ENCODE measurements at places on chromosomes 4 and X.

- no peak for DNase-seq
These were observed 270.1 kb upstream of the ARSJ start for GRCh38 chr4:114249561-114249960.

GRCh38 chrX:109709129-109709631, 23.9 kb downstream of the ACSL4 start:
- DNase-seq = peak; percentile 34

DNA sequence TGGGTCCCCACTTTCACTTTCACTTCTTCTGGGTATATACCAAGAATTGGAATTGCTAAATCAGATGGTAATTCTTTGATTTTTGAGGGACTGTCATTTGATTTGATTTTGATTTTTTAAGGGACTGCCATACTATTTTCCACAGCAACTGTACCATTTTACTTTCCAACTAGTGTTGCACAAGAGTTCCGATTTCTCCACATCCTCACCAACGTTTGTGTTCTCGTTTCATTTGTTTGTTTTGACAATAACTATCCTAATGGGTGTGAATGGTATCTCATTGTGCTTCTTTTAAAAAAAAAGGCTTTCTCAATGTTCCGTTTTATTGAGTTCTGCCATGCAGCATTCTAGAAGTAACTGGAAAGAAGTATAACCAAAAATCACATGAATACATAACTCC, 62.6 kb downstream of the C4orf46 start:
- DNase-seq = no peak

DNA sequence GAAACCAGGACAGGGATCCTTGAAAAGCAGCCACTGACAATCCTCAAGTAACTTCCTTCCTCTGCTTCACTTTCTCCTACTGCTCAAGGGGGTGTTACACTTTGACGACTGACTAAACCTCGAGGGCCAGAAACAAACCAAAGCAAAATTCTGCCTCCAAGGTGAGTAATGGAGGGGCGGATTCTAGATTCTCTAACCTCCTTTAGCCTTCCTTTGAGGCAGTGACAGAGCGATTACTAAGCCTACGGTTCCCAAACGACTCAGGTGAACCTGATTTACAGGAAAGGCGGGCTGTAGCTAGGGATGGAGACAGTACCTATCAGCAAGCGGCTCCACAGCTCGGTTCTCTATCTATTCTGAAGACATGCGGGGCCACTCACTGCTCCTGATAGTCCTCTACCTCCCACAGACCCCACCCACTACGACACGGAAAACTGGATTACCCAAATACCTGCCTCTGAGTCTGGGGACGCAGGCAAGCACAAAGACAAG, 487 bp downstream of the TBCK start:
- peak; percentile 36 for DNase-seq

GRCh38 chr4:101155368-101155767, 192.0 kb downstream of the PPP3CA start:
- DNase-seq = peak; percentile 83

DNA sequence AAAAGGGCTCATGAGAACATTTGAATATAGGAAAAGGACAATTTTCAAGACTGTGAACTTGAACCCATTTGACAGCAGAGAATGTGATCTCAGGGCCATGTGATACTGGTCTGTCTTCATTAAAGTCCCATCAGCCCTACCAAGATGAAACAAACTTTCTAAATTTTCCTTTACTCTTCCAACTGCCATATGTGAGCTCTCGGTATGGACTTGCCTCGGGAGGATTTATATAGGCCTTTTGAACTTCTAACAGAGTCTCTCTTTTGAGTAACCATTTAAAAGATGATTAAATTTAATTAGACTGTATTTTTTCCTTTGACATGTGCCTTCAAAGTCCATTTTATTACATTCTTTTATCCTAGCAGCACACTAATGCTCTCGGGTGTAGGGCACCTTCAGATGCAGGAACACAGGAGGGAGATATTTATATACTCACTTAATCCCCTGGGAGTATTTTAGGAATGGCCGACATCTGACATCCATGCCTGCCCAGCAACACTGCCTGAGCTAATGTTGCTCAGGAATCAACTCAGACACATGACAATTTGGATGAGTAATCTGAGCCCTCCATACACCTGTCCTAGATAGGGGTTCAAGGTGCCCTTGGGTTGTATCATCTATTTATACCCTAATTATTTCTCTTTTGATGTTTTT, 155.0 kb downstream of the SLC7A11 start:
- DNase-seq = no peak

DNA sequence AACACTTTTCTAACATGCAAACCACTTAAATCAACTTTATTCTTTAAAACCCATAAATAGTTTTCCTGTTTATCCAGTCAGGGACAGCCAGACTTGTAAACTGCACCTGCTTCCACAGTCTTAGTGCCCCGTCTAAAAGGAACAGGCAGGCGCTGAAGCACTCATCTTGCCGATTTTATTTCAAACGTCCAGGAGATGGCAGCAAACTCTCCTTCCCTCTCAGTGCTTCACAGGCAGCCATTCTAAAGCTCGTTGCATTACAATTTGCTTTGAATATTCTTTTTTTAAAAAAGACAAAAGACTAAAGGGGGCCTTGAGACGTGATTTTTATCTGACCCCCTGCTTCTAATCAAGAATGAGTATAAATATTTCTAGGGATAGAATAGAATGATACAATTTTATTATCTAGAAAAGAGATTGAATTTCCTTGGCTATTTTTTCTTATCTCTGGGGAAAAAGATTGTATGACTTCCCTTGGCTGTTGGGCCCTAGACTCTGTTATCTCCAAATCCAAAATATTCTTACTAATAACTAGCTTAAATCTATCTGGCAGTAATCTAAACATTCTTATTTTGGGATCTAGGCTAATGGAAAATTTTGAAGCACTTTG, 93.6 kb upstream of the MYOZ2 start:
- peak; percentile 61 for DNase-seq

GRCh38 chr4:14532436-14532835, 469.8 kb upstream of the CPEB2 start:
- DNase-seq = no peak

- no peak for DNase-seq
These were observed 15.4 kb downstream of the AFP start for GRCh38 chr4:73451404-73451803.

GRCh38 chr4:59518005-59518823, 1681.9 kb upstream of the ADGRL3 start:
- no peak for DNase-seq

GRCh38 chr4:125096662-125097061, 218.1 kb upstream of the FAT4 start:
- no peak for DNase-seq

DNA sequence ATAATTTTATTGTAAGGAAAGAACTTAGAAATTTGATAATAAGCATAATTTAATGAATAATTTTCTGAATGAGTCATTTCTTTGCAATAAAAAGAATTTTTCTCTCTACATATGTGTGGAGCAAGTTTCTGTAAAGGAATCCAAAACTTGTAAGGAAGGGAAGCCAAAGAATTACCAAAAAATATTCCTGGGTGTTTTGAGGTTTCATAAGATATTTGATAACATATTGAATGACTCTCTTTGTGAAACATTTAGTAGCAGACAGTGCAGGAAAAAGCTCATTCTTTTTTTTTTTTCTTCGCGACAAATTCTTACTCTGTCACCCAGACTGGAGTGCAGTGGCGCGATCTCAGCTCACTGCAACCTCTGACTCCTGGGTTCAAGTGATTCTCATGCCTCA, 469.0 kb upstream of the MAGEB2 start:
- DNase-seq = peak; percentile 16

- DNase-seq = peak; percentile 37
These were observed 49.2 kb upstream of the SCRG1 start for GRCh38 chr4:173448103-173448502.

GRCh38 chr4:171235521-171235920, 577.7 kb upstream of the GALNTL6 start:
- no peak for DNase-seq

DNA sequence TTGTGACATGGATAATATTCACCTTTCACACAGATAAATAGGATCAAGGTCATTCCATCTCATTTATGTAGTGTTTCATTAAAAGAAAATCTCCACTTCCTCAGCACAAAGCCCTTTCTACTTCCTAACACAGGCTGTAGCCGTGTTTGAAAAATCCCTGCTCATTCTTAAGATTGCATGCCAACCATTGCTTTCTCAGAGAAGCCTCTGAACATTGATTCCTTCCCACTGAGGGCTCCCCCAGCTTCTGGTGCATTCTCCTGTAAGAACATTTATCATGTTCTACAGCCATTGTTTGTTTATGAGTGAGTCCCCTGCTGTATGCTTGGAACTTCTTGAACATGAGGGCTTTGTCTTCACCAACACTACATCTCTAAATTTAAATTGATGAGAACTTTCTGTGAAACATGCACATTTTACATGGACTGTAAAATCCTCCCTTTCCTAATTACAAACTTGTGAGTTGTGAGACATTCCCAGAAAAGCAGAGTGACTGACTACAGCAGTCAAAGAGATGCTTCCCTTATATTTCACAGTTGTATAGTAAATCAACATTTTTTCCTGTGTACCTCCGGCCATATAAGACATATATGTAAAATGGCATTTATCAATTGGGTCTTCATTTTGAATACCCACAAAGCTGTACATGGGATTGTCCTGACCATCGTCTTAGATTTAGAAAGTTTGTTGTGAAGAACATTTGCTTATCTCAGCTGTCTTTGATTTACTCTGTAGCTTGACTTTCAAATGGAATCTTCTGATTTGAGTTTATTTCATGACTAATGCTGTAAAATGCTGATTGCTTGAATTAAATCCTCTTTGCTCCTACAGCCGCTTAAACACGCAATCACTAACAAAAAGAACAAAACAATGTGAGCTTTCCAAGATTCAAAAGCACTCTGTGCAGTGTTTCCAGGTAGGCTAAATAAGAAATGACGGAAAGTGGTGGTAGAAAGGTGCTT, 600.5 kb upstream of the SLIT2 start:
- DNase-seq = no peak

- peak; percentile 11 for DNase-seq
These were observed 91.3 kb upstream of the WDR44 start for GRCh38 chrX:118254611-118255010.

- no peak for DNase-seq
These were observed 310.4 kb downstream of the GPAT3 start for GRCh38 chr4:83846193-83846830.

DNA sequence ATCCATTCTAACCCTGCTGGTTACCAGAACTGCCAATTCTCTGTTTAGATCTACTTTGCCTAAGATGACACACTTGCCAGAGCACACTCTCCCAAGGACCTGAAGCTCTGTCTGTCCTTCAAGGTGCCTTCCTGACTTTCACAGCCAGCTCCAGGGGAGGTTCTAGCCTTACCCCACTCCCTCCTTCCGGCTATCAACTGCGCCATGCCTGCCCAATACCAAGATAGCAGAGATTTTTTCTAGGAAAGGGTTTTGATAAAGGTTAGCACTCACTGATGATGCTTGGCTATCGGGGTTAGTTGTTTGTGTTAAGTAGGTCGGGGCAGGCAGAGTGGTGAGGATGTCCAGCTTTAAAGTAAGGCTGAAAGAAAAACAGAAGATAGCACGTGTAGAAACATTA, 14.3 kb downstream of the ALPK1 start:
- no peak for DNase-seq

DNA sequence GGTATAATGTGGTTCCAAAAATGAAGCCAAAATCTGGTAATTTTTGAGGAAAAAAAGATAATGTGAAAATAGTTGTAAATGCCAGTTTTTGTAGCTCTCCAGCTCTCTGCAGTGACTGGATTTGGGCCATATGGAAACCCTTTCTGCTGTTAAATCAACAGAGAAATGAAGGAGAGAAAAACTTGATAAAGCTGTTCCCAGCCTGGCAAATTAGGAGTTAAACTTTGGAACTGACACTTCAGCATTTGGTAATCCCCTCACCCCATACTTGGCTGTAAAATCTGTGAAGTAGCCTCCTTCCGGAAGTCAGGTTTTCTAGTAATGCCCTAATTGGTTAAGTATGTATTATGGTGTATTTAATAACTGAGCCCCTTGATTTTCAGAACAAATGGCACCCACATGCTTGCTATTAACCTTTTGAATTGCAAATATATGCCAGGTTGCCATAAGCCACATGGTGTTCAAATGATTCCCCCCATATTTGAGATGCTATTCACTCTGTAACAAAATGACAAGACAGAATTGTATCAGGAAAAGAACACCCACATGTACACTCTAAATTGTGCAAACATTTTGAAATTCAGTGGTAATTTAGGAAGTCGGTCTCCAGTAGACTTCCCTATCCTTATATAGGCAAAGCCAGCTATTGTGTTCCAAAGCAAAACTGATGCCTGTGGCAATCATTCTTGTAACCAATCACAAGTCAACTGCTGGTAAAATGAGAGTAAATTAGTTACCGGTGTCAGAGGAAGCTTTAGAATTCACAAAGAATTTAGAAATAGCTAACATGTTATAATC, 96.3 kb upstream of the ADAMTS3 start:
- DNase-seq = no peak

GRCh38 chr4:119816473-119816872, 187.9 kb upstream of the PDE5A start:
- DNase-seq = no peak

DNA sequence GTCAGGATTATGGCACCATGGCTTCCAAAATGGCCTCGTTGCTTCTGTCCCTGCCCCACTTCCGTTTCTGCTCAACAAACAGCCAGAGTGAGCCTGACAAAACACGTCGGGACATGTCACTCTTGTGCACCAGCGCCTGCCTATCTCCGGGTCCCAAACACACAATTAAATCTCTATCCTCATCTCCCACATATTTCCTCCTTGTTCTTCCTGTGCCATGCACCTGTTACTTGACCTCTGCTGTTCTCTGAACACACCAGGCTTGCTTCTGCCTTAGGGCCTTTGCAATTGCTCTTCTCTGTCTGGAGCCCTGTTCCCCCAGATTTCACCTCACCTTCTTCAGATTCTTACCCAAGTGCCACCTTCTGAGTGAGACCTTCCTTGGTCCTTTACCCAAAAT, 12.7 kb upstream of the CD38 start:
- DNase-seq = no peak

GRCh38 chr4:92305148-92305877, 1.5 kb downstream of the GRID2 start:
- no peak for DNase-seq

- DNase-seq = no peak
These were observed 183.2 kb upstream of the MAGEE2 start for GRCh38 chrX:75968293-75968692.

Measured in HFFc6 (cell line).